Placental epithelial cell (primary cell): ENCODE measurements at places on chromosomes 12 and 14. TPM values are rescaled to one million over a fixed set of nuclear protein-coding genes. Genes with fewer than 3 reads are reported as not detected.

Gene PGF
- under 0.01 TPM in 1 of 2 replicates, not detected in the other for total RNA-seq

Gene OLR1
- not detected in 2 replicates for total RNA-seq

Gene CD163
- total RNA-seq: not detected in 2 replicates

Gene LRRC10
- total RNA-seq: not detected in 2 replicates

Gene RNASE7
- not detected in 2 replicates for total RNA-seq

Gene AQP5
- total RNA-seq: not detected in 2 replicates

Gene SCN8A
- 0.11 and 0.39 TPM in 2 replicates for total RNA-seq

Gene CNIH1
- 29.1 and 162 TPM in 2 replicates for total RNA-seq

Gene IFNG-AS1
- not detected in 2 replicates for total RNA-seq

Gene KRT78
- total RNA-seq: not detected in 2 replicates

Gene ERP27
- 14.1 and 41.4 TPM in 2 replicates for total RNA-seq

Gene PROX2
- total RNA-seq: not detected in 2 replicates

Gene EGLN3
- 8.2 and 9.4 TPM in 2 replicates for total RNA-seq

Gene GDF3
- total RNA-seq: not detected in 2 replicates

Gene RNASE13
- total RNA-seq: not detected in 2 replicates

Gene IL23A
- 0.22 TPM in 1 of 2 replicates, not detected in the other for total RNA-seq

Gene SLC10A1
- total RNA-seq: not detected in 2 replicates

Gene DDN
- under 0.01 and 0.22 TPM in 2 replicates for total RNA-seq

Gene CAPZA3
- total RNA-seq: 0.79 TPM in 1 of 2 replicates, not detected in the other

Gene KCNH3
- total RNA-seq: 0.22 TPM in 1 of 2 replicates, not detected in the other

Gene SMOC1
- total RNA-seq: not detected in 2 replicates
